ENCODE measurements at places on chromosomes 3 and 15. TPM values are rescaled to one million over a fixed set of nuclear protein-coding genes. Genes with fewer than 3 reads are reported as not detected.

- H3K4me1 ChIP-seq = peaks cover 3% of the 10 kb centered on the region
- H3K36me3 ChIP-seq = no peaks in the 10 kb centered on the region
- no peak overlapping the region for H3K4me3 ChIP-seq
- DNase-seq = no peak
These were observed 204.8 kb downstream of the MECOM start for GRCh38 chr3:169458752-169459151.

DNA sequence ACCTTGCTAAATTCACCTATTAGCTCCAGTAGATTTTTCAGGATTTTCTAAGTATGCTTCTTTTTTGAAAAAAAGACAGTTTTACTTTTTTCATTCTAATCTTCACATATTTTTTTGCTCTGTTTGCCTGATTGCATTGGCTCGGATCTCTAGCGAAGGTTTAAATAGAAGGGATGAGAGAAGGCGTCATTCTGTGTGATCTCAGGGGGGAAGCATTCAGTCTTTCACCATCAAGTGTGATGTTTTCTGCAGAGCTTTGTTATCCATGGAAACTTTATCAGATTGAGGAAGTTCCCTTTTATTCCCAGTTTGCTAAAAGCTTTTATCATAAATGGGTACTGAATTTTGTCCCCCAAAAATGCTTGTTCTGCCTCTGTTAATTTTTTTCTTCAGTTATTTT, 120.3 kb downstream of the LRRK1 start:
- no peaks in the 10 kb centered on the region for H3K27me3 ChIP-seq
- no peaks in the 10 kb centered on the region for H3K36me3 ChIP-seq
- no peak overlapping the region for H3K27ac ChIP-seq
- H3K4me3 ChIP-seq = no peak overlapping the region
- no peak for DNase-seq
- H3K4me1 ChIP-seq = no peaks in the 10 kb centered on the region

- no peaks in the 10 kb centered on the region for H3K27me3 ChIP-seq
- no peak overlapping the region for H3K27ac ChIP-seq
- no peaks in the 10 kb centered on the region for H3K4me1 ChIP-seq
These were observed 191.5 kb downstream of the CHST2 start for GRCh38 chr3:143311096-143311495.

DNA sequence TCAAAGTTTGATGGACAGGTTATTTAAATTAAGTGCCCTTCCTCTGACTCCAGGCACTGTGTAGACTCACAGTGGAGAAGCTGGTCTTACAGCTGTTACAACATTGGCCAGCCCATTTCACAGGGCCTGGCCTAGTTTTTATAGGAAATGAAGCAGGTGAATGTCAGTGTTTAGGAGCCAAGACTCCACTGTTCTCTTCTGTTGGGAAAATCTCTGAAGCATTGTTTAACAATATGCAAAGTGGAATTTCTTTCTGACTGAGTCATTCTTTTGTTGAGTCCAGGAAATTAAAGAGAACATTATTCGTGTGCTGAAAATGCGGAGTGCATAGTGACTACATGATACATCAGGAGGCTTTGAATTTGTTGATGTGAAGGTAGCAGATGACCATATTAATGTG, 64.7 kb downstream of the ARRDC4 start:
- H3K36me3 ChIP-seq = no peaks in the 10 kb centered on the region
- no peak overlapping the region for H3K27ac ChIP-seq
- H3K4me1 ChIP-seq = no peaks in the 10 kb centered on the region
- H3K4me3 ChIP-seq = no peak overlapping the region
- DNase-seq = no peak

- H3K4me1 ChIP-seq = no peaks in the 10 kb centered on the region
- H3K27ac ChIP-seq = no peak overlapping the region
- no peak for DNase-seq
- no peaks in the 10 kb centered on the region for H3K36me3 ChIP-seq
- H3K27me3 ChIP-seq = no peaks in the 10 kb centered on the region
- H3K4me3 ChIP-seq = no peak overlapping the region
These were observed 77.6 kb upstream of the CCDC80 start for GRCh38 chr3:112718516-112718915.

DNA sequence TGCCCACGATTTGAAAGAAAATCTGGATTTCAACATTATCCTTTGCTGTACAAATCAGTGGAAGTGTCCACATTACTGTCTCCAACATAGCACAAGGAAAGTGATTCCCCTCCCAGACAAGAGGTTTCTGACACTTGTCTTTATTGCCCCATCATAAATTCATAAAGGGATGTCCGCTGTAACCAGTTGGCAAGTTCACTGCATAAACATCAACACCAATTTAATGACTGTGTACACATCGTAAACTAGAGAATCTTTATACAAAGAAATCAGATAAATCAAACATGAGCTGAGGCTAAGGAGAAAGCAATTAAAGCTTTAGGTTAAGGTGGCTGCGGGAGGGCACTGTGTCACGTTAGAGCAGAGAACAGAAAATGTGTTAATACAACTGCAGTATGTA, 129.8 kb downstream of the MEIS2 start:
- DNase-seq = no peak
- no peak overlapping the region for H3K27ac ChIP-seq

DNA sequence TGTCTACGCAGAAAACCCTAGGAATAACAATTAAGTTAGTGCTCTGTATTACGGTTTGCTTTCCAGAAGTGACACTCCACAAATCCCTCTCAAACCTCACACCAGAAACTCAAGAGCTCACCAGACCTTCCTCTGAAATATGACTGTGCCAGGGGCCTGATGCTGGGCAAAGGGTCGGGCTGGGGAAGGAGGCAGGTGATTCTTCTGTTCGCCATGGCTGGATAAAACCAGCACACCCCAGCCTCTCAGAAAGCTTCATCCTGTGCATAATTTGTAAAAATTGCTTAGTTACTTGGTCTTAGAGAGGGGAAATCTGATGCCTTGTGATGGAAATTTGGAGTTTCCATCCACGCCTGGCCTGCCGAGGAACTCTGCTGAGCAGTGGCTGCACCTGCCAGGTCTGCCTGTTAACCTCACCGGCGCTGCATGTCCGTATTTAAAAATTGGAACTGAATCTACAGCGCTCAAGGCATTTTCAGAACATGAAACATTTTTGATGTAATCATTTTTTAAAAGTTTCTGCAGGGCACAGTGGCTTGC, 22.7 kb upstream of the ATP1B3 start:
- no peak for DNase-seq
- no peaks in the 10 kb centered on the region for H3K36me3 ChIP-seq
- no peaks in the 10 kb centered on the region for H3K4me1 ChIP-seq
- H3K4me3 ChIP-seq = no peak overlapping the region
- no peaks in the 10 kb centered on the region for H3K27me3 ChIP-seq

DNA sequence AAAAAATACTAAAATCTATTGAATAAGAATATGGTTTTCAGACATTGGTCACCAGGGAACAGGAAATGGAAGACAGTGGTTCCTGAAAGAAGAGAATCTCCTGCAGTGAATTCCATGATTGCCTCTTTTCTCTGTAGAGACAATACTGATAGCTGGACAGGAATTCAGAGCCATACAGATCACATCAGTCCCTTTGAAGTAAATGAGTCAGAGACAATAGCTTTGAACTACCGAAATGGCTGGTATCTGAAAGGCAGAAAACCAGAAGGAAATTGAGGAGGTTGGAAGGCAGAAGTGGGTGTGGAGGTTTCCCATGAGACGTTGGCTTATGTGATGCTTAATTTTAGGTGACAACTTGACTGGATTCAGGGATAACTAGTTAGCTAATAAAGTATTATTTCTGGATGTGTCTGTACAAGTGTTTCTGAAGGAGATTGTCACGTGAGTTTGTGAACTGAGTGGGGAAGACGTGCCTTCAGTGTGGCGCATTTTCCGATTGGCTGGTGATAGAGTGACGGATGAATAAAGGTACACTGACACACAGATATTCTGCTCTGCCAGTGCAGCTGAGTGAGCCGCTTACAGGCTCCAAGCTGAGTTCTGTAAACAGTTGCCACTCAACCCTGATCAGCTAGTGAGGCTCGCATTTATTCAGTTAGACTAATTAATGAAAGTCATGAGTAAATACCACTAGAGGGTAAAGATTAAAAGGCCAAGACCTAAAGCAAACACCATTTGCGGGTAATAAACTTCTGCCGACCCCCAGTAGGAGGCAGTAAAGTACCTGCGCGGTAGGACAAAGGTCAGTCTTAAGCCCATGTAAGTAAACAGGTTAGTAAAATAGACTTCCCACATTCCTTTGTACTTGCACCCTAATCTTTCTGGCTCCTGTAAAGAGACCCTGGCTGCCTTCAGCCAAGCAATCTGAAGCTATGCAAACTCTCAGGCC, 1298.6 kb downstream of the SI start:
- no peaks in the 10 kb centered on the region for H3K36me3 ChIP-seq
- no peaks in the 10 kb centered on the region for H3K27me3 ChIP-seq
- no peak overlapping the region for H3K4me3 ChIP-seq
- no peak overlapping the region for H3K27ac ChIP-seq
- H3K4me1 ChIP-seq = no peaks in the 10 kb centered on the region

- no peak overlapping the region for H3K4me3 ChIP-seq
- H3K4me1 ChIP-seq = peaks cover 8% of the 10 kb centered on the region
- H3K27me3 ChIP-seq = no peaks in the 10 kb centered on the region
- no peak for DNase-seq
These were observed 16.9 kb upstream of the GUCA1C start for GRCh38 chr3:108970561-108970960.

Gene GABRR3
- not detected for total RNA-seq

Gene MB21D2
- total RNA-seq = 2.2 TPM

Gene MCF2L2
- total RNA-seq = 0.55 TPM

Gene ASB14
- total RNA-seq = not detected

Gene TRIM71
- not detected for total RNA-seq

Gene PIERCE2
- 5.6 TPM for total RNA-seq

Data from pancreas (tissue), 10 donors.